ENCODE measurements at places on chromosomes 2 and 18.

GRCh38 chr18:70513502-70514171, 224.8 kb downstream of the SOCS6 start:
- no peak for DNase-seq

DNA sequence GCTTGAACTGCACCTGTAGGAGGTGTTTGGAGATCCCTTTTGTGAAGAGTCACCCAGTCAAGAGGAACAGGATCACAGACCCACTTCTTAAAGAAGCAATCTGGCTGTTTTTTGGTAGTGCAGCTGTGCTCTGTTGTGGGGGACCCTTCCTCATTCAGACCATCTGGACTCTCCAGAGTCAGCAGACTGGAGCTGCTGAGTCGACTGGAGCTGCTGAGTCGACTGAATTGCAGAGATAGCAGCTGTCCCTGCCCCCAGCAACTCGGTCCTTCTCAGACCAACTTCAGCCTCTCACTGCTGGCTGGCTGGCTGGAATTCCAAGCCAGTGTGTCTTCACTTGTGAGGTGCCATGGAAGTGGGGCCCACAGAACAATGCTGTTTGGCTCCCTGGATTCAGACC, 56.8 kb downstream of the GTF3C3 start:
- DNase-seq: no peak

- DNase-seq: no peak
Observed at GRCh38 chr2:235224410-235224809, 269.4 kb upstream of the AGAP1 start.

GRCh38 chr2:120938045-120938771, 202.5 kb downstream of the GLI2 start:
- no peak for DNase-seq

GRCh38 chr2:21070341-21071257, 26.7 kb upstream of the APOB start:
- no peak for DNase-seq

- DNase-seq: no peak
Observed at GRCh38 chr2:180325416-180326120, 318.5 kb upstream of the CWC22 start.
